Left kidney (tissue), 8 donors: ENCODE measurements at places on chromosomes 2 and 18. TPM values are rescaled to one million over a fixed set of nuclear protein-coding genes. Genes with fewer than 3 reads are reported as not detected.

GRCh38 chr2:102037681-102038080 is 45.9 kb downstream of the IL1R2 start:
- DNase-seq: no peak

- no peak for DNase-seq
These were observed 53.6 kb downstream of the CDK15 start for GRCh38 chr2:201859949-201860348.

- DNase-seq: peak; percentile 25
These were observed 511.2 kb downstream of the DCDC2C start for GRCh38 chr2:4214444-4215205.

GRCh38 chr2:48423376-48423775 is 106.6 kb upstream of the STON1 start:
- no peak for DNase-seq

Gene CAPN14
- 0.13 TPM for polyA plus RNA-seq

Gene THSD7B
- 5.4 TPM for polyA plus RNA-seq
